Globus pallidus (tissue), 1 donor: ENCODE measurements at places on chromosomes 12 and 14.
A peak's percentile ranks its signal among the peaks of the same experiment; 100 is the strongest.

GRCh38 chr14:76267322-76268046 lies 108.5 kb upstream of the ESRRB start:
- DNase-seq = peak; percentile 46

DNA sequence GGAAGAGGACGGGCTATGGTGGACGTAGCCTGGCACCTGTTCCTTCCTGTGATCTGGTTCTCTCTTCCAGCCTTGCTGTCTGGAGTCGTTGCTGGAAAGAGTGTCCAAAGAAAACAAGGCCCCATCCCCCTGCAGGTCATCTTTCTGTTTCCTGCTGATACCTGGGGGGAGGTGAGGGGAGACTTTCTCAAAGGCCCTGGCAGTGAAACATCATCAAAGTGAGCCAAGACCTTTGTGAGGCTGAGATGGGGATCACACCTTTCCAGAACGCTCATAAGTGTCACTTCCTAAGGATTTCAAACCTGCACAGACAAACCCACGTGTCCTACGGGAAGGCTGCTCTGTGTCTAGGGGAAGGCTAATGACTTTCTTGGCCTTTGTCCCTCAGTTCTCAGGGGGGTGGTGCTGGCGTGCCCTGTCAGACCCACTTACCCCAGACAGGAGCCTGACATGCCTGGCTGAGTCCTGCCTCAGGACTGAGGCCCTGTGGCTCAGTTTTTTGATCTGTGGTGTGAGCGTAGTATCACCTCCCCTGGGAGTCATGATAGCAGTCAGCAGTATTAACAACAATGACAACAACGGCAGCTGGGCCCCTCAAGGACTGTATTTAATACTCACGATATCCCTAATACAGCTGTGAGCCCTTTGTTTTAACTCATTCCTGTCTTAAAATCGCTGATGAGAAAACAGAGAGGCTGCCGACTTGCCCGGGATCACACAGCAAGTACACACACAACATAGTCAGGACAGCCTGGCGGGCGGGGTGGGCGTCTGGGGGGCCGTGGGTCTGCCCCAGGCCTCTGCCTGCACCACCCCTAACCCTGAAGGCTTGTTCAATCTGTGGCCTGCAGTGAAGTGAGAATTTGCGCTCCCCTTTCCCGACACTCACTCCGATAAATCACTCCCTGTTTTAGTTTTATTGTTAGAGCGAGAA lies 235.2 kb downstream of the SLC41A2 start:
- no peak for DNase-seq

DNA sequence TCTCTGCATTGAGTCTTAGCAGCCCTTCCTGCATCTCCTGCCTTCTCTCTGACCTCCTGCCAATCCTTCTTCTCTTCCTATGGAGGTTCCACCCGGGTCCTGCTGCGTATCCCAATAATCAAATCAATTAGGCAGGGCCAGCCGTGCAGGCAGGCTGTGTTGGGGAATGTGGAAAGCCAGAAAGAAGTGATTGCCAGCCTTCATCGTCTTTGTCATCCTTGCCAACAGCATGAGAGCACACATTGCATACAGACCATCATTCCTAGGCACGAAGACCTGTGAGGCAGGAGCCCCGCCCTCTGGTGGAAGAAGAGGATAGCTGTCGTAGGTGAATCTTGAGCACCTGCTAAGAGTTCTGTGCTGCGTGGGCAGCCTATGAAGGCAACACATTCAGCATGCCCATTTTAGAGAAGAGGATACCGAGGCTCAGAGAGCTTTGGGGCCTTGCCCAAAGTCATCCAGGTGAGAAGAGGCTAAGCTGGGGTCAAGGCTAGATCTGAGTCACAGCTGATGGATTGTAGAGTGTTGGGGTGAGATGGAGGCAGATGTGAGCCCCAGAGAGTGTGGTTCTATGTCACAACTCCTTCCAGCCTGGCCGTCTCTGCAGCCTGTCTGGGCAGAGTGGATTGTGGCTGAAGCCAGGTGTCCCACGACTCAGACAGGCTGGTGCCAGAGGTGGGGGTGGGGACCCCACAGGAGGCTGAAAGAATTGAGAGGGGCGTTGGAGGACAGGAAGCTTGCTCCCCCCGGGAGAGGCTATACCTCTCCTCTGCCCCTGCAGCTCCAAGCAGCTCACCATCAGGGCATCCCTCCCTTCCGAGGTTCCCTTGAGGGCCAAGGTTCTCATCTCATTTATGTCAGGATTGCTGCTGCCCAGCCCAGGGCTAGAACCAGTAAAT lies 12.7 kb downstream of the C14orf132 start:
- DNase-seq = no peak

DNA sequence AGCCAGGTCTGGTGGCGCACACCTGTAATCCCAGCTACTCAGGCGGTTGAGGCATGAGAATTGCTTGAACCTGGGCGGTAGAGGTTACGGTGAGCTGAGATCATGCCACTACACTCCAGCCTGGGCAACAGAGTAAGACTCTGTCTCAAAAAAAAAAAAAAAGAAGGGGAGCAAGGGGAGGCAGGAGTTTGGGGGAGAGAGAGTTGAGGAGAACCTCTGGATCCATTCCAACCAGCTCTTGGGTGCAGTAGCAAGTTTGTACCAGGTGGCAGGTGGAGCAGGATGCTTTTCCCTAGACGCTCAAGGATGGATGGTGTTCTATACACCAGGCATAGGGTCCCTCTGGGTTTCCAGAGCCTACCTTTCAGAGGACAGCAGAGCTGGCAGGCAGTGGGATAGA lies 1.9 kb downstream of the NFE2 start:
- no peak for DNase-seq

- no peak for DNase-seq
Measured at GRCh38 chr12:3077572-3078081, 448 bp downstream of the TSPAN9 start.

DNA sequence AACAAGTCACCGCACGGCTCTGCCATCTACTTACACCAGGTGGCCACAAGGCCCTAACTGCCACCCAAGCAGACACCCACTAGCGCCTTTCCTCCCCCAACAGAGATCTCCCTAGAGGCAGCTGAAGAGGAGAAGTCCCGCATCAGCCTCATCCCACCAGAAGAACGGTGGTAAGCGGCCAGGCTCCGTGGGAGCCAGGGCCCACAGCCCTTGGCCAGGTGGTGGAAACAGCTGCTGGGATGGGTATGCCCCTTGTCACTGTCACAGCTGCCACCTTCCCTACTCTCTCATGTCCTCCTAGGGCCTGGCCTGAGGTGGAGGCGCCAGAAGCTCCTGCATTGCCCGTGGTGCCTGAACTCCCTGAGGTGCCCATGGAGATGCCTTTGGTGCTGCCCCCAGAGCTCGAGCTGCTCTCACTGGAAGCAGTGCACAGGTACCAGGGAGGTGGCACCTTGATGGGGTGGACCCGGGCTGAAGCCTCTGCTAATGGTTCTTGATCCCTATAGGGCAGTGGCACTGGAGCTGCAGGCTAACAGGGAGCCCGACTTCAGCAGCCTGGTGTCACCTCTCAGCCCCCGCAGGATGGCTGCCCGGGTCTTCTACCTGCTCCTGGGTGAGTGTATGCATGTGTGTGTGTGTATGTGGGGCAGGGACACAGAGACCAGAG lies 7.5 kb downstream of the REC8 start:
- DNase-seq = no peak

DNA sequence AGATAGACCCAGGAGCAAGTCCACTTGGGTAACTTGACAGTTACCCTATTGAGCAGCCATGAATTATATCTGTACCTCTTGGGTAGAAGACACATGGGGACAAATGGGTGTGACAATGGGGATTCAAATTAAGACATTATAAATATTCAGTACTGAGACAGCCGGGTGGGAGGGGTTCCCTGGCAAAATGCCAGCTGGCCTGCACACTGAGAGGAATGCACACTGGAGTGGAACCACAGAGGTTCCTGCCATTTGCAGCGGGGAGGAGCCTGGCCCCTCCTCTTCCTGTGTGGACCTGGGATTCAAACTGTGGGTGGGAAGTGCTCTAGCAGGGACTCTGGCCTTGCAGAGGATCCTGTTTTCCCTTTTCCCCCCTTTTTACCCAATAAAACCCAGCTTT lies 118.7 kb upstream of the CDKN3 start:
- DNase-seq = no peak

GRCh38 chr14:64612971-64613666 lies 63.4 kb downstream of the PPP1R36 start:
- no peak for DNase-seq

- no peak for DNase-seq
Measured at GRCh38 chr14:23578560-23579310, at the start of gene JPH4. TSS of gene JPH4 (minus strand) at chr14:23578790. CDS start at chr14:23577453, 1,337 bp downstream.

DNA sequence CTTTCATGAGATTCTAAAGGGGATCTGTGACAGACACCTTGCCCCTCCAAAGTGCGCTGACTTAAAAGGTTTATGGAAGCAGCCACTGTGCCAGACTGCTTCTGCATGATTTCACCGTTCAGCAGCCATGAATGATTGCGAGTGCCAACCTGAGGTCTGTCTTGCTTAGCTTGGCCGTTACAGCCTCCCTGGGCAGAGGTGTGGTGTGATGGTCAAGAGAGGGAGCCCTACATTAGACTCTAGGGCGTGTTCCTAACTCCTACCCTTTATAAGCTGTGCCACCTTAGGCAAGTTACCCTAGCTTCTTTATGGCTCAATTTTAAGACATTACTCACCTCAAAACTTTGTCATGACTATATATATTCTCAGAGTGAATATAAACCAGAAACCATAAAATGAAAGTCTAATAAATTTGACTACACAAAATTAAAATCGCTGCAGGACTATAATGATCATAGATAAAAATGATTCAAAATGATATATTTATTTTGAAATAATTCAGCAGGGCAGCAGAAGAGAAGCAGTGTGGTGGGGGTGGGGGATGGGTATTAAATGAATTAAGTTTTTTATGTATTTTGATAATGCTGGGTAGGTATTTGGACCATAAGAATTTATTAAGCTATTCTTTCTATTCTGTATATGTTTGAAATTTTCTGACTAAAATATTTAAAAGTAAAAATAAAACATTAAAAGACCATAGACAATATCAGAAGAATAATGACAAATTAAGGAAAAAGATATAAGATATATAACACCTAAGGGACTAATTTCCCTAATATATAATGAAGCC lies 47.7 kb upstream of the MBIP start:
- no peak for DNase-seq

DNA sequence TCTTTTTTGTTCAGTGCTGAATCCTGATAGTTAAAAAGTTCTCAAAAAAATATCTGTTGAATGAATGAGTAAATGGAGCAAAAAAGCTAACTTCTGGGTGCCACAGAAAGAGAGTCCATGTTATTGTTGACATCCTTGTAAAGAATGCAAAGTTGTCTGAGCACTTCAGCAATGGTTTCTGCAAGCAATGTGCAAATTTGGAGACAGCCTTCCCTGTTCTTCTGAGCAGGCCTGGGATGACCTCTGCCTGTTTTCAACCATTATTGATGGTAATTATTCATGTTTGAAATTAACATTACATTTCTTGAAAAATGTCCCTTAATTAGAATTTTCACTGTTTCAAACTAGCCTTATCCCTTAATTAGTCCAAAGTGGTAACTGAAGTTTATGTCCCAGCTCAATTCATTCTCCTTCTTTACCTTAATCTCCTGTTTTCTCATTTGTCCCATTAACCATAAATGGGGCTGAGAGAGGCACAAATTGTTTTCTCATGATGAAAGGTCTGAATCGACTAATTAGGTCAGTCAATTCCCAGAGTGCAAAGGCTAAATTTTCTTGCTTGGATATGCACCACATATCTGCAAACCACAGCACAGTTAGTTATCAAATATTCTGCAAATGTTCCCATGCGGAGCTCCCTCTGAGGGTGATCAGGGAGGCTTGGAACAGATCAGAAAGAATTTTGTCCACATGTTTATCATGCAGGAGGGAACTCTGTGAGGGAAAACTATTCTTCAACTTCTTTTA lies 139.4 kb upstream of the KRR1 start:
- no peak for DNase-seq

DNA sequence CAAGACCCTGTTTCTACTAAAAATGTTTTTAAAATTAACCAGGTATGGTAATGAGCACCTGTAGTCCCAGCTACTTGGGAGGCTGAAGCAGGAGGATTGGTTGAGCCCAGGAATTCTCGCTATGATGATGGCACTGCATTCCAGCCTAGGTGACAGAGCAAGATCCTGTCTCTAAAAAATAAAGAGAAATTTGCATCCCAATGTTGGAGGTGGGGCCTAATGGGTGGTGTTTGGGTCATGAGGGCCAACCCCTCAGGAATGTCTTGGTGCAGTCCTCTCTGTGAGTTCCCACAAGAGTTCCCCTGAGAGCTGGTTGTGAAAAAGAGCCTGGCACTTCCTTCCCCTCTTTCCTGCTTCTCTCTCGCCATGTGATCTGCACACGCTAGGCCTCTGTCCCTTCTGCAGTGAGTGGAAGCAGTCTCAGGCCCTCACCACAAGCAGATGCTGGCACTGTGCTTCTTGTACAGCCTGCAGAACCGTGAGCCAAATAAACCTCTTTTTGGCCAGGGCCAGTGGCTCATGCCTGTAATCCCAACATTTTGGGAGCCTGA lies 11.3 kb downstream of the ACOT6 start:
- DNase-seq = no peak

- DNase-seq = no peak
Measured at GRCh38 chr14:59363531-59364226, 101.5 kb downstream of the GPR135 start.

GRCh38 chr14:64119500-64119899 lies 174.7 kb downstream of the ESR2 start:
- no peak for DNase-seq

DNA sequence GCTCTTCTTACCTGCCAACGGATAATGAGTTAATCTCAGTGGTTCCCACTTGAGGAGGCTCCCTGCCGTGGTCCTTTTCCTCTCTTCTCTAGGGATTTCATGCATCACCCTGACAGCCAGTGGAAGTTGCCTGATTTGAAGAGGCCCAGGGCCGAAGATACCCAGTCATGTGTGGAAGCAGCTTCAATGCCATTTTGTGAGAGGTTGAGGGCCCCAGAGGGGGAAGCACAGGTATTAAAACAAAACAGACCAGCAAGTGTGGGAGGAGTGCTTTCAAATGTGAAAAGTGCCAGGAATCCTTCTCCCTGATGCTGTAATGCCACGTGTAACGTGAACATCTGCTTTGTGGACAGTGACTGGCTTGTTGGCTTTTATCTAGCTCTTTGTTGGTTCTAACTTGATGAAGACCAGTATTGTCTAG lies 1.5 kb downstream of the TCP11L2 start:
- DNase-seq = peak; percentile 91

GRCh38 chr14:94367347-94368242 lies 20.8 kb downstream of the SERPINA1 start:
- no peak for DNase-seq

GRCh38 chr12:54588890-54589267 lies 420 bp upstream of the PPP1R1A start:
- no peak for DNase-seq

DNA sequence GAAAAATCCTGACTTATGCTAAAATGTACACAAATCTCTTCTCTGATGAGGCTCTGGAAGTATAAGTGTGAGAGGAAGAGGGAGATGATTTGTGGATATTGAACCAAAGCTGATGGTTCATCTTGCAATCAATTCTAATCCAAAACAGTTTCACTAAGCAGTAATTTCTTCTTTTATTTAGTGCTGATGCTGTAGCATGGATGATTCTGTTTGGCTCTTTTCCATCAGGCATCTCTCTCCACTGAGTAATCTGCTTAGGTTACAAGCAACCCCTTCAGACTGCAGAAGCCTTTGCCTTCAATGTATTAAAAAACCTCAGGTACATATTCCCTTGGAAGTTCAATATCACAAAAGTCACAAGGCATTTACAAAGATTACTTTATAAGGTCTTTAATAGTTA lies 159.1 kb upstream of the CCDC198 start:
- DNase-seq = no peak
